ENCODE measurements at places on chromosomes 12 and 14. TPM values are rescaled to one million over a fixed set of nuclear protein-coding genes. Genes with fewer than 3 reads are reported as not detected.

- DNase-seq, result peak; percentile 40
- no peaks in the 10 kb centered on the region for H3K4me1 ChIP-seq
- peaks cover 7% of the 10 kb centered on the region for H3K27me3 ChIP-seq
- no peaks in the 10 kb centered on the region for H3K36me3 ChIP-seq
- no peak overlapping the region for H3K4me3 ChIP-seq
Measured at GRCh38 chr12:52496590-52497071, 3.6 kb upstream of the KRT6A start.

GRCh38 chr14:24366413-24366720, 1.6 kb upstream of the NFATC4 start:
- peaks cover 8% of the 10 kb centered on the region for H3K36me3 ChIP-seq
- H3K27ac ChIP-seq, result peak overlapping the region; percentile 98
- H3K4me3 ChIP-seq, result peak overlapping the region; percentile 26
- H3K4me1 ChIP-seq, result peaks cover 11% of the 10 kb centered on the region

GRCh38 chr12:92242907-92243306, 97.3 kb upstream of the BTG1 start:
- H3K27me3 ChIP-seq, result no peaks in the 10 kb centered on the region
- no peak overlapping the region for H3K27ac ChIP-seq
- DNase-seq, result peak; percentile 59
- H3K36me3 ChIP-seq, result no peaks in the 10 kb centered on the region
- H3K4me1 ChIP-seq, result no peaks in the 10 kb centered on the region

The PMEL gene
- 1.7 TPM for total RNA-seq

The PA2G4 gene
- 251 TPM for total RNA-seq

All from IMR-90 (cell line).